ENCODE measurements at places on chromosomes 3 and 15.
A peak's percentile ranks its signal among the peaks of the same experiment; 100 is the strongest.

DNA sequence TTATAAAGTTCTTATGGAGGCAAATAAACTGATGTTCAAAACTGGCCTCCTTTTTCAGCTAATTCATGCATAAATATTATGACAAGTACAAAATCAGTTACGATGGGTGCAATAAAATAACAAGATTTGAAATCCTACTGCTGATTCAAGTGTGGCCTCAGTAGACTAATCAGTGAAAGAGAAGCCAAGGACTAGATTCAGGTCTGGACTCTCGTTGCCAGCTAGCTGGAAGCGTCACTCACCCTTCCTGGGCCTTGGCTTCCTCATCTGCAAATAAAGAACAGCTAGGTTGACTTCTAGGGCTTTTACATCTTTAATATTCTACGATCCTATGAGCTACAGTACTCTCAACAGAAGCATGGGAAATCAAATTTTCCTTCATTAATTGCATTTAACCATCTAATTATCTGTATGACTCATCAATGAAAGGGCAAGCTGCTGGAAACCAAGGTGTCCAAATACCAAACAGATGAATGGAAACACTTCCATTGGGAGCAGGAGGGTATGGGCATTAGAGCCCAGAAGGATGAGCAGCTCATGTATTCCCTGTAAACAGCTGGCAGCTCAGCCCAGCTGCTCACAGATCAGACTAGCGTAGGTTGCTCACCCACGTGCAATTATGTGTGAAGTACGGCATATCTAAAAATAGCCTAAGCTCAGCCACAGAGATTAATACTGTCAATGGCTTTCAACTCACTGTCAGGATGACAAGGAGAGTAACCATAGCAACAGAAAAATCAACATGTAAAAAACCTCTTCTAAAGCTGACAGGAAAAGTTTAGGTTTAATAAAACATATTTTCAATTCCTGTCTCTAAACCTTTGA lies 294.8 kb downstream of the PLCL2 start:
- no peak for DNase-seq

DNA sequence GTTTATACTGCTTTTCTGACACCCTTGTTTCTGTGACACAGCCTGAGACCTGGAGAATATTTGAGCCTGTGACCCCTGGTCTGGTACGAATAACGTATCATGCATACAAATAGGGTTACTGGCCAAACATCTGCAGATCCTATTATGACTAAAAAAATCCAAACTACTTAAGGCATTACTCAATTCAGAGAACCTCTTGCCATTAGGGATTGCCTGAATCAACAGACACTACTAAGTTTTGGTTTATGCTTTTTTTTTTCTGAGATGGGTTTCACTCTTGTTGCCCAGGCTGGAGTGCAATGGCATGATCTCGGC lies 35.4 kb downstream of the OSBPL10 start:
- DNase-seq: no peak

- DNase-seq: no peak
Observed at GRCh38 chr3:7978087-7978422, 523.6 kb upstream of the LMCD1 start.

DNA sequence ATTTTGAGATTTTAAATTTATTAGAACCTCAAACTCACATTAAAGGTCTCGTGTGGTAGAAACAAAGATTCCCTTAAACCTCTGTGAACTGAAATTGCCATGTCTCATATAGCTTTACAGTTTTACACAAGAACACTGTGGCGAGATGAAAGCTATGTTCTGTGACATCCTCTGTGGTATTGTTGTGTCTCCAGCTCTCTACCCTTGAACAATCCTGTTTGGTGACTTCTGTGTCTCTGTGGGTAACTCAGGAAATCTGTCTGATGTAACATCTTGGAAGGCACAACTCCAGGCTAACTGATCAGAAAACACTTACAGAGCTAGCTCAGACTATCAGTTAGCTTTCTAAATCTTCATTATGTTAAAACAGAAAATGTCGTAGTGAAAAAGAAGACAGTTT lies 318.8 kb upstream of the GBE1 start:
- DNase-seq: no peak

- no peak for DNase-seq
Observed at GRCh38 chr15:67755264-67755663, 70.0 kb upstream of the SKOR1 start.

DNA sequence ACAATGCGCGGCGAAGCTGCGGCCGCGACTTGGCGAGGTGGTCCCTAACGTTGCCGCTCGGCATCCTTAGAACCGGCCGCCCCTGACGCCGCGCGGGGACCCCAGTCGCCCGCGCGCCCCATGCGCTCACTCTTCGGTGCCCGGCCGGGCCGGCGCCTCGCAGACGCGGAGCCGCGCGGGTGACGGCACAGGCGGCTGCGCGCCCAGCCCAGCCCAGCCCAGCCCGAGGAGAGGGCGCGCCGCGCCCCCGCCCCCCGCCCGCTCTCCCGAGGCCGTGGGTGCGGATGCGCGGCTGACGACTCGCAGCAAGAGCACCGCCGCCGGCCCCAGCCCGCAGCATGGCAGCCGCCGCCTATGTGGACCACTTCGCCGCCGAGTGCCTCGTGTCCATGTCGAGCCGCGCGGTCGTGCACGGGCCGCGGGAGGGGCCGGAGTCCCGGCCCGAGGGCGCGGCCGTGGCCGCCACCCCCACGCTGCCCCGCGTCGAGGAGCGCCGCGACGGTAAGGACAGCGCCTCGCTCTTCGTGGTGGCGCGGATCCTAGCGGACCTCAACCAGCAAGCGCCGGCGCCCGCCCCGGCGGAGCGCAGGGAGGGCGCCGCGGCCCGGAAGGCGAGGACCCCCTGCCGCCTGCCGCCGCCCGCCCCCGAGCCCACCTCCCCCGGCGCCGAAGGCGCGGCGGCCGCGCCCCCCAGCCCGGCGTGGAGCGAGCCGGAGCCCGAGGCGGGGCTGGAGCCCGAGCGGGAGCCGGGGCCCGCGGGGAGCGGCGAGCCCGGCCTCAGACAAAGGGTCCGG lies 437 bp downstream of the KLF13 start:
- DNase-seq: peak; percentile 45

DNA sequence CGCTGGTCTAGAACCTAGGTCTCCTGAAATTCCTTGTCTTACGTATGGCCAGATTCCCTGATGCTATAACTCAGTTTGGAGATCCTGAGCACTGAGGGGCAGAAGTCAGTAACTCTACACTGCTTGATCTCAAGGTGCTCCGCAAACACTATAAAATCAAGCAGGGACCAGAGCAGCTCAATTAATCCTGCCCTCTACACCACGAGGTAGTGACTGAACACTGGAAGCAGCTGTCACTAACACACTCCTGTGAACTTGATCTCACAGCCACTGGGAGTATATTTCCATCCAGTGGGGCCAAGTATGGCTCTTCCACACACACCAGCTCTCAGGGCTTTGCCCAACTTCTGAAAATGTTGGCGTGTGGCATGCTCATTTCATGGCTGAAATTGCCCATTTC lies 51.0 kb downstream of the EDEM1 start:
- DNase-seq: no peak

DNA sequence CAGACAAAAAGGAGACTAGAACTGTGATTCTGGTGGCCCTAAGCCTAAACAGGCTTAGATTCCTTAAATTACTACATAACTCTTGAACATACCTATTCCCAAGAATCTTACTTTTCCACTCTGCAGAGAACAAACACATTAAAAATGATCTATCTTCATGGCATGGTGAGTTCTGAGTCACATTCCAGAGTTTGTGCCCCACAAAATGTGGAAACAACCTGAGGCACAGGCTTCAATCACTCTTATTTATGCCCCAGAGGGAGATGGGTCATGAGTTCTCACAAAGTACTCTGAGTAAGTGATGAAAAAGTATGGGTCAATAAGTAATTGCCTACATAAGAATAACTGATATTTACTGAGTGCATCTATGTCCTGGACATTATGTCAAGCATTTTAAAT lies 137.5 kb upstream of the SLC2A2 start:
- DNase-seq: no peak
